ENCODE measurements at places on chromosomes 12 and 14.

DNA sequence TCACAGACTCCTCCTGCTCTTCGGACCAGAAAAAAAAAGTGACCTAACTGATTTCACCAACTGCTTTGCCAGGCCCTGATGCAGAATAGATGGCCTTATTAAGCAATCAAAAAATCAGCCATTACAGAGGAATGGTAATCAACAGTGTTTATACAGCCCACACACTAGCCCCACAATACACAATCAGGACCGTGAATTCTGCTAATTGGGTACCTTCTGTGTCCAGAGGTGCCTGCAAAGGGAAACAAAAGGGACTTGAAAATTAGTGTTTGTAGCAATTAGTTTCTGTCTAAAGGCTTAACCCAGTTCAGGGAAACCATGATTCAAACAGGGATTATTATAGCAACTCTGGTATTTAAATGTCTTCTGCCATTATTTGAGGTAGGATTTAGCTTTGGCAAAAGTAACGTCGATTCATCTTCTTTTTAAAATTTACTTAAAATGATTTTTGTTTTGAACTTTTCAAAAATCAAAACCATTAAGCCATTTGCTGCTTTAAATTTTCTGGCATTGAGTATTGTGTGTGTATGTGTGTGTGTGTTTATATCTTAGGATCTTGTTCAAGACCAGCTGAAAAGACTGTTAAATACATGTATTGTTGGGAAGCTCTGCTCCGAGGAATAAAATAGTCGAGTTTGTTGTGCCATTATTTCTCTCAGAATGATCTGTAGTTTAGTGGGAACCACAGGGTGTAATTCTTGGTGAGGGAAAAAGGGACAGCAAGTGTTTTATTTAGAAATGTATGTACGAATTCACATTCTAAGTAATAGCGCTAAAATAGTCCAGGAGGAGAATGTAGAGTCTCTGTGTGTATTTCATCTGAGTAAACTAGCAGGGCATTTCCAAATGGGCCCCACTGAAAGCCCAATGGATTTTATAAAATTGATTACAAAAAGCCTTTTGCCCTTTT is 156.1 kb downstream of the PTCSC3 start:
- DNase-seq = no peak

DNA sequence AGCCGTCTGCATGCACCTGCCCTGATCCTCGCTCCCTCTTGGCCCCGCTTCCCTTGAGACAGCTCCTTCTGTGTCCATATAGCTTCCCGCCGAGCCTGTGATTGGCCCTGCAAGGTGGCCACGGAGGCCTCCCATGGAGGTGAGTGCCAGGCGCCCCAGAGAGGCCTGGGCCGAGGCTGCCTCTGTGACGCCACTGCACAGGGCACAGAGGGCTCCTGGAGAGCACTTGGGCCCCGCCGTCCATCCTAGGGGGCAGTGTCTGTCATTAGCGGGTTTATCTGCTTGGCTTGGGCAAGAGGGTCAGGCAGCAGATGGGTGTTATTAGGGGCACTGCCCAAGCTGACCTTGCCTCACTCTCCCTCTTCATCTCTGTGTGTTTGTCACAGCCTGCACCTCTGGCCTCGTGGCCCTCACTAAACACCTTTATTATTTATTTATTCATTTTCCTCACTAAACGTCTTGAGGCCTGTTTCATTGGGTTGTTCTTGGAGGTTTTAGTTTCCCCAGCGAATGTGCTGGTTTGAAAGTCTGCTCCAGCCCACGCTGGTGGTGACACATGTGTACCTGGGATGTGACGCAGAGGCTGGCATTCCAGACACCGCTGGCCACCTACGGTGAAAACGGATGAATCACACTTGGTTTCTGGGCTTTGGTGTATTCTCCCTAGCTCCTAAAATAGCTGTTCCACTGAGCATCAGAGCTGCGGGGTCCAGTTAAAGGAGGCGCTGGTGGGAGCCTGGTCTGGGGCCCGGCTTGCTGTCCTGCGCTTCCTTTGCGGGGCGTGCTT is 5.9 kb downstream of the ZFYVE21 start:
- no peak for DNase-seq

DNA sequence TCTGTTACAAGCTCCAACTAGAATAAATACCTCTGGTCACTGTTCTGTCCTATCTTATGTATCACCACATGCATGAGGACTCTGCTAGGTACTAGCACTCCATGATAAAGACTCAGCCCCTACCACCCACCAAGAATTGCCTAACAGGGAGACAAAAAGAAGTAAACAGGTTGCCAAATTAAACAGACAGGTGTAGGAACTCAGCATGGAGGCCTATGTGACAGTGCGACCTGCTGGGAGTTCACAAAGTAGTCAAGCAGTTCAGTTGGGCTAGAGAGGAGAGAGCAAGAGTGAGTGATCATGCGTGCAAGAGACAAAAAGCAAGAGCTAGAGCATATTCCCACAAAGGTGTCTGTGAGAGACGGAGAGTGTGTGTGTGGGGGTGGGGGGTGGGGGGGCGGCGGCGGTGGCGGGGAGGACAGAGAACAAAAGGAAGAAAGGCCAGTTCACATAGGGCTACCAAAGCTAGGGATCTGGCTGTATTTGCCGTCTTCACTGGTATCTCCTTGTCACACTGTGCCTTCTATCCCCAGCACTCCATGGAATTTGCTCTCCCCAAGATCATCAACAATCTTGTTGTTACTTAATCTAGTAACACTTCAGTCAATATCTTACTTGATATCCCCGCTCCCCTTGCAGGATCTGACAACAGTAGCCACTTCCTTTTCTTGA is 81.2 kb downstream of the SPPL3 start:
- no peak for DNase-seq

GRCh38 chr14:57254884-57255283 is 13.8 kb downstream of the EXOC5 start:
- DNase-seq = no peak

- DNase-seq = no peak
These were observed 41.5 kb upstream of the GLIPR1 start for GRCh38 chr12:75439048-75439447.

DNA sequence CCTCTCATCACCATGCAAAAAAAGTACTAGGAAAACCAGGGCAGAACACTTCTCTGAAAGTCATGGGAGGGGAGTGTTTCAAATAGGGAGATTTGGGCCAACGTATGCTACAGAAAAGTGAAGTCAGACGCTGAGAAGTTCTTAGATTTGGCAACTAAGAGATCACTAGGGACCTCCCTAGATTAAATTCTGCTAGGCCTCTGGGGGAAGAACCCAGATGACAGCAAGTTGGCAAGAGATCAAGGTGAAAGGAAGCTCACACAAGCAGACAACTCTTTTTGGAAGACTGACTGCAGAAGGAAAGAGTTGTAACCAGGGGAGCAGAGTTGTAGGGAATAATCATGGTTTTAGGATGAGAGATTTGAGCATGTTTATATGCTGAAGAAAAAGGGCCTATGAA is 20.7 kb downstream of the IQSEC3 start:
- DNase-seq = no peak

DNA sequence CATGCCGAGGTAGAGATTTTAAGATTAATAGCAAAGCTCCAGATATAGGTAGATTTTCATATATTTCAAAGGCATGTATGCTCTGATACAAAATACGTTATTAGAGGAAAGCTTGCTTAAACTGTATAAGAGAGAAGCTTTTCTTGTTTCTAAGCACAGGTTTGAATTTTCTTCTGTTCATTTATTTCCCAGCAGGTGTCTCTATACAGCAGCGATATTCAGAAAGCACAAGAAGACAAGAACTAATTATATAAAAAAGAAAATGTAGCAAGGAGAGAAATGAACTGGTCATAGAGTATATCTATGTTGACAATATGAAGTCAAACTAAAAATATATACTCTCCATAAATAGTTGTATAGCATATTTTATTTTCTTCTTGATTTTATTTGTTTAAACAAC is 307.4 kb upstream of the NOVA1 start:
- no peak for DNase-seq

- no peak for DNase-seq
These were observed 155.0 kb upstream of the TMEM132C start for GRCh38 chr12:128111951-128112350.

DNA sequence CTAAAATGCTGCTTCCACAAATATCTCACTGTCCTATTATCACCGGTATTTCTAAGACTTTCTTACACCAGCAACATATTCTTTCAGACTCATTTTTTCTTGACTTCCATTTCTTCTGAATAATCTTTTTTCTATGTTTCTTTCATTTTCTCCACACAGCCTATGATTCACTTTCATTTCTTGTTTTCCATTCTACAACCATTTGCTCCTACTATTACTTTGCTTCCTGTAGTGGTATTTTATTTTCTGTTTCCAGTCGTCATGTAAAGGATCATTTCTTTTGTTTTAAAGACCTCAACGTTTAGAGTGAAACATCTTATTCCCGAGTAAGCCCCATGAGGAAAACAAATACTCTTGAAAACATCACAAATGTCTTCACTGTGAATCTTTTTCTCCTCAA is 182.2 kb upstream of the MDGA2 start:
- DNase-seq = no peak

DNA sequence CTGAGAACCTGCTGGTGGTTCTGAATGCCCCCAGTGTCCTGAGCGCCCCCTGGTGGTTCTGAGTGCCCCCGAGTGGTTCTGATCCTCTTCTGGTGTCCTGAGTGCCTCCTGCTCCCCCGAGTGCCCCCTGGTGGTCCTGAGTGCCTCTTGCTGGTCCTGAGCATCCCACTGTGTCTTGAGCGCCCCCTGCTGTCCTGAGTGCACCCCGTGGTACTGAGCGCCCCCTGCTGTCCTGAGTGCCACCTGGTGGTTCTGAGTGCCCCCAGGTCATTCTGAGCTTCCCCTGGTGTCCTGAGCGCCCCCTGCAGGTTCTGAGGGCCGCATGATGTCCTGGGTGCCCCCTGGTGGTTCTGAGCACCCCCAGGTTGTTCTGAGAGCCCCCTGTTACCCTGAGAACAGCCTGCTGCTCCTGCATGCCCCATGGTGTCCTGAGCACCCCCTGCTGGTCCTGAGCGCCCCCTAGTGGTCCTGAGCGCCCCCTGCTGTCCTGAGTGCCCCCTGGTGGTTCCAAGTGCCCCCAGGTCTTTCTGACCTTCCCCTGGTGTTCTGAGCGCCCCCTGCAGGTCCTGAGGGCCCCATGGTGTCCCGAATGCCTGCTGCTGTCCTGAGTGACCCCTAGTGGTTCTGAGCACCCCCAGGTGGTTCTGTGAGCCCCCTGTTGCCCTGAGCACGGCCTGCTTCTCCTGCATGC is 1165.4 kb downstream of the TMEM121 start:
- DNase-seq = no peak

DNA sequence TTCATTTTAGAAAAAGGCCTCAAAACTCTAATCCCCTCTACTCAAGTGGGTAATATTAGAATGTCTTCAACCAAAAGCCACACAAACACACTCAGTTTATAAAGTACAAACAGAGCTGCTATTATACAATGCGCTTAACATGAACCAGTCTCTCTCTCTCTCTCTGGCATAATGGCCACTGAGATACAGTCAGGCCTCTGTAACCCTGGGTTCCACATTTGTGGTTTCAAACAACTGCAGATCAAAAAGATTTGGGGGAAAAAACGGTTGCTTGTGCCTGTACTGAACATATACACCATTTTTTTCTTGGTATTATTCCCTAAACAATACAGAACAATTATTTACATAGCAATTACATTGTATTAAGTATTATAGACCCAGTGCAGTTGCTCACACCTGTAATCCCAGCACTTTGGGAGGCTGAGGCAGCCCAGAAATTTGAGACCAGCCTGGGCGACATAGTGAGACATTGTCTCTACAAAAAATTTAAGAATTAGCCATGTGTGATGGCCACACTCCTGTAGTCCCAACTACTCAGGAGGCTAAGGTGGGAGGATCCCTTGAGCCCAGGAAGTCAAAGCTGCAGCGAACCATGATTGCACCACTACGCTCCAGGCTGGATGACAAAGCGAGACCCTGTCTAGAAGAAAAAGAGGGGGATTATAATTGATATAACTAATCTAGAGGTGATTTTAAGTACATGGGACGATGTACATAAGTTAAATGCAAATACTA is 5.6 kb downstream of the SLC11A2 start:
- DNase-seq = no peak

DNA sequence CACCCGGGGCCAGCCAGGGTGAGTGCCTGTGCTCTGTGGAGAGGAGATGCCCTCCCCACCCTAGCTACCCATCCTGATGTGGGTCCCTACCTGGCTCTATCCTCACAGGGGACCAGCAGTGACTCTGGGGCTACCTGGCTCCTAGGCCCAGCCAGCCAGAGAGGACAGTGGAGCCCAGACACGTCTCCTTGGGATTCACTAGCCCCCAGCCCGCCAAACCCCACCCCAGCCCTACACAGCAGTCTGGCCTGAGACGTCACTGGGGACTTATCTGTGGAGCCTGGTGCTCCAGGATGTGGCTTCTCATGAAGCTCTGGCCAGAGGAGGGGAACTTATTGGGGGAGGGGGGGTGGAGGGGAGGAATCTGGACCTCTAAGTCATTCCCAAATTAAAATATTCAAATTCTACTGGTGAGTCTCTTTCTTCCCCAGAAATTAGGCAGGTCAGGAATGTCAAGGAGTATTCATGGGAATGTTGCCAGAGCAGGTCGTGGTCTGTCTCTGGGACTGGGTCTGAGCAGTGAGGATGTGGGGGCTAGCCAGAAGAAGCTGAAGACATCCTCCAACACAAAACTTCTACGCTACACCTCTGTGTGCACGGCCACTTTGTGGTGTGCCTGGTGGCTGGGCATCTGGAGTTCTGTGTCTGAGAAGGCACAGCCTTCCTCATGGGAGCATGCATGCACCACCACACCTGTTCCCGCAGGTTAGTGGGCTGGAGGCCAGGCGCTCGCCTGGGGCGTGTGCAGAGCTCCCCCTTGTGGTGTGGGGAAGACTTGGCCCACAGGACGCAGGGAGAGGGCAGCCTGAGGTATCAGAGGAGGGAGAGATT is 2.7 kb downstream of the CMTM5 start:
- peak; percentile 16 for DNase-seq

- DNase-seq = no peak
These were observed 1.9 kb downstream of the ASCL1 start for GRCh38 chr12:102959391-102959790.

- DNase-seq = no peak
These were observed 180.8 kb downstream of the C12orf50 start for GRCh38 chr12:87848248-87848868.

- no peak for DNase-seq
These were observed 96.9 kb downstream of the VRK1 start for GRCh38 chr14:96893966-96894622.

GRCh38 chr14:72651714-72652113 is 242.2 kb downstream of the DPF3 start:
- DNase-seq = peak; percentile 20

GRCh38 chr14:61472011-61472672 is 150.8 kb downstream of the PRKCH start:
- no peak for DNase-seq

GRCh38 chr14:56805992-56806727 is 4.1 kb downstream of the OTX2 start:
- no peak for DNase-seq

DNA sequence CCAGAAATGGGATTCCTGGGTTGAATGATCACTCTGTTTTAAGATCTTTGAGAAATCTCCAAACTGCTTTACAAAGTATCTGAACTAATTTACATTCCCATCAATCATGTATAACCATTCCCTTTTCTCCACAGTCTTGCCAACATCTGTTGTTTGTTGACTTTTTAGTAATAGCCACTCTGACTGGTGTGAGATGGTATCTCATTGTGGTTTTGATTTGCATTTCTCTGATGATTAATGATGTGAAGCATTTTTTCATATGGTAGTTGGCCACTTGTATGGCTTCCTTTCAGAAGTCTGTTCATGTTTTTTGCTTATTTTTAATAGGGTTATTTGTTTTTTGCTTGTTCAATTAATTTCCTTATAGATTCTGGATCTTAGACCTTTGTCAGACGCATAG is 211.8 kb upstream of the AVPR1A start:
- no peak for DNase-seq

- no peak for DNase-seq
These were observed 103.7 kb upstream of the PDE3A start for GRCh38 chr12:20264608-20265114.

- DNase-seq = no peak
These were observed 41.8 kb upstream of the P2RX7 start for GRCh38 chr12:121090586-121091514.

Measured in hypothalamus (tissue), 51 donors.